Activated CD4-positive, alpha-beta T cell treated with anti-CD3 and anti-CD28 coated beads, Interleukin-2, amount 10 ng/mL, durations not matched to agents 24 days and 14 days (primary cell): ENCODE measurements at places on chromosomes 6 and 20.

GRCh38 chr20:23214903-23215302, 128.8 kb upstream of the CD93 start:
- DNase-seq: no peak

DNA sequence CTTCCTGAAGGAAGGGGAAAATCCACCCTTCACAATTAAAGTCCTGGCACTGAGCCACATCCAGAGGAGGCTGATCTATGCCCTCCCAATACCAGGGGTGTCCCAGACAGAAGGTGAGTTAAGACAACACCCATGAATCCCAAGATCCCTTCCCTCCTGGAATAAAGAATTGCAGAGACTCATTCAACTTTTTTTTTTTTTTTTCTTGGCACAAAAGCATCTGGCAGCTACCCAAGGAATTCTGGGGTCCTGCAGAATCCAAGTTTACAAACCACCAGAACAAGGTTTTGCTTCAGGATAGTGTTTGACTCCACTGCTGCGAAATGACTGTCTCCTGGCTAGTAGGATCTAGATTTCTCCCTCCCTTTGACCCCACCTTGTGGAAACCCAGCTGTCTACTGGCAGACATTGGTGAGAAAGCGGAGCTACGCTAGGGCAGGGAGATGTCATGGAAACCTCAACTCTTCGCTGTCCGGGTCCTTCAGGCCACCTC, 37.4 kb downstream of the JAG1 start:
- no peak for DNase-seq

DNA sequence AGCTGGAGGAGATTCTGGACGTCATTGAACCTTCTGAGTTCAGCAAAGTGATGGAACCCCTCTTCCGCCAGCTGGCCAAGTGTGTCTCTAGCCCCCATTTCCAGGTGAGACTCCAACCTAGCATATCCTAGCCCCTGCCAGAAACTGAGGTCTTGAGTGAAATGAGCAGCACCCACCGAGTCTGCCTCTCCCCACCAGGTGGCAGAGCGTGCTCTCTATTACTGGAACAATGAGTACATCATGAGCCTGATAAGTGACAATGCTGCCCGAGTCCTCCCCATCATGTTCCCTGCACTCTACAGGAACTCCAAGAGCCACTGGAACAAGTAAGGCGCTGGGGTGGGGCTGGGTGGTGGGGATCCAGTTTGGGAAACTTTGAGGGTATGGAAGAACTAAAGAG, 4.6 kb downstream of the MEA1 start:
- DNase-seq: peak; percentile 80

- no peak for DNase-seq
These were observed 135.1 kb downstream of the CEP57L1 start for GRCh38 chr6:109230453-109230852.

DNA sequence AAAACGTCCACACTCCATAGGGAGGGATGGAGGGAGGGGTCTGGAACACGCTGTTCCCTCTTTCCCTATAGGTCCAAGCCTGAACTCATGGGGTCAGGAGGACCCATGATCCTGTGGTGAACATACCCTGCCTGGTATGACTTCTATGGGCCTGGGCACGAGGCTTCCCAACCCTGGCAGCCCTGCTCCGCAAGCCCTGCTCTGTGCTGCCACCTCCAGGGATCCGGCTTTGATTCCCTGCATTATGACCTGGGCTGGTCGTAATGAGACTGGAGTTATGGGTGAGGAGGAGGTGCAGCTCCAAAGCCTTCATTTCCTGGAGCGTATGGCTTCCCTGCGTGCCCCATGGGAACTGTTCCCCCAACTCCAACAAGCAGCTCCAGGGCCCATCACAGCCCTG, 54.9 kb downstream of the CDH22 start:
- DNase-seq: no peak
